Ascending aorta (tissue), 2 donors: ENCODE measurements at places on chromosomes 7 and 10.

DNA sequence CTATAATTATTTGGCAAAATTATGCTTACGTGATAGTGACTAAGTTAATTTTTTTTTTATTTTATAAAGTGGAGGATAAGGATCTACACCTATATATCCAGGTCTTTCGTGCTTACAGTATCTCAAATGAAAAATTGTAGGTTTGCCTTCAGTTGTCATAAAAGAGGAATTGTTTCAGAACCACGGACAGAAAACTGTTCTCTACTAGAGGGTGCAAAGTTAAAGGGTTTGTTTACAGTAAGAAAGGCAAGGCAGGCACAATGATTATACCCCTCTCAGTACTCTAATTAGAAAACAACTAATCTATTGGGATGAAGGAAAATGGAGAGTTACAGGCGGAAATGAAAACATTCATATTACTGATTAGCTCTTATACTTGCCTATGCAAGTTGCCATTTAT is 1.5 kb downstream of the PCLO start:
- DNase-seq = no peak

- no peak for DNase-seq
Observed at GRCh38 chr10:75179657-75180177, 30.9 kb upstream of the VDAC2 start.

GRCh38 chr7:23759671-23760391 is 49.8 kb downstream of the STK31 start:
- DNase-seq = no peak

GRCh38 chr10:99908512-99908911 is 101.2 kb downstream of the DNMBP start:
- no peak for DNase-seq

DNA sequence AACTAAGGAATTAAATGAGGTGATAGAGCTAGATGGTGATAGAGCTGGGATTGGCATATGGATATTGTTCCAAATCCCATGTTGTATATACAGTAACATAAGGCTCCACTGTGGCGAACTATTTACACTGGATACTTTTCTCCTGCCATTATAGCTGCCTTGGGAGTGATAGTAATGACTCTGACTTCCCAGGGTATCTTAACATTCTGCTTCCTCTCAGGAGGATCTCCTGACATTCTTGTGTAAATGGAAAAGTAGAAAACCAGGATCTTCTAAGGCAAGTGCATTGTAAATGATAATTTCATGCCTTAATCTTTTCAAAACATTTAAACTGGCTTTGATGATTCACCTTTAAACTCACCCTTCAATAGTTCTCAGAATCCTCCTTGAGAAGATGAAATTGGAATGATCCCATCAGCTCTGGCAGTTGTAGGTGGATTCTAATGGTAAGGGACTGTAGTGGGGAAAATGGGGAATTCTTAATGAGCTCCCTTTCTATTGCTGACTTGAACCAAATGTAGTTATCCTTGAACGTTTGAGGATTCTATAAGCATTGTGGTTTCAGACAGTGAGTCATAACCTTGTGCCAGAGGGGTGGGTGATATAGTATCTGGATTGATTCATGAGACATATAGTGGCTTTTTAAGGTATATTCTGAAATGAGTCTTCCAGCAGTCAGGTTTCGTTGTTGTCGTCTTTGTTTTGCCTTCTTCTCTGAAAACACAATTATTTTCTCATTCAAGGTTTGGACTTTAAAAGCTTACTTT is 450.0 kb downstream of the SUGCT start:
- DNase-seq = no peak

GRCh38 chr7:94556028-94556427 is 46.4 kb downstream of the CASD1 start:
- DNase-seq = no peak
